ENCODE measurements at places on chromosomes 13 and 19.

GRCh38 chr13:92573467-92574057, 653.0 kb upstream of the GPC6 start:
- DNase-seq, result no peak

GRCh38 chr19:7603919-7604318, 8.3 kb downstream of the CAMSAP3 start:
- no peak for DNase-seq

DNA sequence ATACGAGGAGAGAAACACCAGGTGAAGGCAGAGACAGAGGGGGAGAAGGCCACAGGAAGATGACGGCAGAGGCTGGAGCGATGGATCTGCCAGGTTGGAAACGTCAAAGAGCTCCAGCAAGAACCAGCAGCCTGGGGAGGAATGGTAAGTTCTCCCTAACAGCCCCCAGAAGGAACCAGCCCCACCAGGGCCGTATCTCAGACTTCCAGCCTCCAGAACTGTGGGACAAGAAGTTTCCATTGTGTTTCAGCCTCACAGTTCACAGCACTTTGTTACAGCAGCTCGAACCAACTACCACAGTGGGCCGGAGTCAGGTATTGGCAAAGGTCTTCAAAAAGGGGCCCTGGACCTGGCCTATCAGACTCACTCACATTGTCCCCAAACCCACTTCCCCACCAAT, 89.2 kb upstream of the GPR183 start:
- no peak for DNase-seq

DNA sequence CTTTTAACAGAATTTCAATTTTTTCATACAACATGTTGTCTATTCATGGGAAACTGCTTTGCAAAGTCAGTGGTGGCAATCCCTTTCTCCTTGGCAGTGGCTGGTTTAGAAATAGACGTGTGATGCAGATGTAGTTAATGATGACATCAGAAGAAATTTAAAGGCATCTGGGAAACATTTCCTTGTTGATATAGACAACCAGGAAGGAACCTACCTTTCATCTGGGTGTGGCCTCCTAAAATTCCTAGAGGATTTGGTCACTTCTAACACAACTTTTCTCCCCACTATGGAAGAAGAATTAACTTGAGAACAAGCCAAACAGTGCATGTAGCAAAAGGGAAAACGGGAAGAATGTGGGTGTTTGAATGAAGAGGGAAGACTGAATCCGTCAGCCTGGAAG, 102.8 kb downstream of the EFNB2 start:
- DNase-seq, result no peak

- peak; percentile 37 for DNase-seq
These were observed 27.5 kb upstream of the UBE2L5 start for GRCh38 chr13:30394751-30395191.

GRCh38 chr13:45105895-45106294, 14.4 kb upstream of the GTF2F2 start:
- no peak for DNase-seq

GRCh38 chr13:91660076-91660415, 261.6 kb downstream of the GPC5 start:
- DNase-seq, result no peak
